Epithelial cell of alveolus of lung (primary cell): ENCODE measurements at places on chromosomes 7 and 10. TPM values are rescaled to one million over a fixed set of nuclear protein-coding genes. Genes with fewer than 3 reads are reported as not detected.

LRMDA gene
- 0.26 and 2.5 TPM in 2 replicates for total RNA-seq

ITGA8 gene
- under 0.01 and 1.6 TPM in 2 replicates for total RNA-seq

GPRIN2 gene
- 1.0 TPM in 1 of 2 replicates, not detected in the other for total RNA-seq

MINDY4 gene
- total RNA-seq = 3.9 and 4.2 TPM in 2 replicates

PODXL gene
- total RNA-seq = 1.1 and 9.3 TPM in 2 replicates

LRRD1 gene
- total RNA-seq = 0.26 and 0.56 TPM in 2 replicates

ZNF775 gene
- total RNA-seq = 6.6 and 22.2 TPM in 2 replicates

FFAR4 gene
- total RNA-seq = not detected in 2 replicates

TAS2R4 gene
- total RNA-seq = under 0.01 and 0.88 TPM in 2 replicates

MMP21 gene
- 0.08 TPM in 1 of 2 replicates, not detected in the other for total RNA-seq

PTN gene
- 34.1 and 37.0 TPM in 2 replicates for total RNA-seq

KEL gene
- not detected in 2 replicates for total RNA-seq

BLVRA gene
- total RNA-seq = 42.6 and 59.5 TPM in 2 replicates

INHBA gene
- total RNA-seq = 4.0 and 53.8 TPM in 2 replicates

PHKG1 gene
- 0.08 TPM in 1 of 2 replicates, not detected in the other for total RNA-seq

H2BK1 gene
- total RNA-seq = not detected in 2 replicates

HABP2 gene
- not detected in 2 replicates for total RNA-seq

THSD7A gene
- total RNA-seq = 0.26 and 0.48 TPM in 2 replicates

CALML3 gene
- not detected in 2 replicates for total RNA-seq

PAX4 gene
- total RNA-seq = not detected in 2 replicates

CYP26C1 gene
- total RNA-seq = 0.13 TPM in 1 of 2 replicates, not detected in the other

LIPF gene
- total RNA-seq = not detected in 2 replicates

STEAP1B gene
- total RNA-seq = 4.4 and 9.4 TPM in 2 replicates

GNG11 gene
- 50.5 and 76.7 TPM in 2 replicates for total RNA-seq

ZNF33A gene
- 5.2 and 27.0 TPM in 2 replicates for total RNA-seq

PNLIPRP2 gene
- not detected in 2 replicates for total RNA-seq
